ENCODE measurements at places on chromosomes 4 and X.

DNA sequence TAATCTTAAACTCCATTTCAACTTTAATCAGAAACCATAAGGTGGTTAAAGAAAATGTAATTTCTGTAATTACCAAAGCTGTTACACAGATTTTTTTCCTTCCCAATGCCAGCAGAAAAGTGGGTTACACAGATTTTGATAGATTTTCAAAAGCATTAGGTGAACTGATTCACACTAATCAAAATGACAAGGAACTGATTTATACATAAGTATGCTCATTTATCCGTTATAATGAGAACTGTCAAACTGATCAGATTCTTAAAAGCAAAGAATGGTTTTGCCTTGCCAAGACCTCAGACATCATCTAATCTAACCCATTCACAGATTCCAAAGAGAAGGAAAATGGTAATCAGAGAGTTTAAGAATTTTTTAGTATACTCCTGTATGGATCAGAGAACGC lies 5.2 kb downstream of the UGDH start:
- no peak for DNase-seq

- DNase-seq, result no peak
These were observed 910.4 kb downstream of the RAB28 start for GRCh38 chr4:12573716-12574115.

DNA sequence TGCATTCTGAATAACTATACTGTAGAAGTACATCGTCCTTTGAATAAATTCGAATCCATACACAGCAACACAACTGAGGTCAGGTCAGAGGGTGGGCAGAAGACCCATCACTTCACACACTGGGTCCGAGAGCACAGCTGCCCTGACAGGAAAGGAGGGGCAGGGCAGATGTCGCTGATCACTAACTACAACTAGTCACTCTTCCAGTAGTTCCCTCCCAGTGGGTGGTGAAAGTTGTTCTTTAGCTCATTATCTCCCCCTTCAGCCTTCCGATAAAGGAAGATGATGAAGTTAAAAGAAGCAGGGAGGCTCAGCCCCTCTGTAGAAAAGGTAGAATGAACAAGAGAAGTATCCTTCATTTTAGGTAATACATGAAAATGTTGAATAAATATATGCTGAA lies 278.9 kb downstream of the INPP4B start:
- no peak for DNase-seq

DNA sequence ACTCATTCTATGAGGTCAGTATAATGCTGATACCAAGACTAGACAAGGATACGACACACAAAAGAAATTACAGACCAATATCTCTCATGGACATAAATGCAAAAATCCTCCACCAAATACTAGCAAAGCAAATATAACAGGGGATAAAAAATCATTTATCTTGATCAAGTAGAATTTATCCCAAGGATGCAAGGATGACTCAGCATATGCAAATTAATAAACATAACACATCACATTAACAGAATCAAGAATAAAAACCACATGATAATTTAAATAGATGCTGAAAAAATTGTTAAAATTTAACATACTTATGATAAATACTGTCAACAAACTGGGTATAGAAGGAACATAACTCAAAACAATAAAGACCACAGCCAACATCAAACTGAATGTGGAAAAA lies 69.4 kb upstream of the GABRA2 start:
- DNase-seq, result no peak

- no peak for DNase-seq
These were observed 183.8 kb downstream of the FBXO8 start for GRCh38 chr4:174099712-174100111.

DNA sequence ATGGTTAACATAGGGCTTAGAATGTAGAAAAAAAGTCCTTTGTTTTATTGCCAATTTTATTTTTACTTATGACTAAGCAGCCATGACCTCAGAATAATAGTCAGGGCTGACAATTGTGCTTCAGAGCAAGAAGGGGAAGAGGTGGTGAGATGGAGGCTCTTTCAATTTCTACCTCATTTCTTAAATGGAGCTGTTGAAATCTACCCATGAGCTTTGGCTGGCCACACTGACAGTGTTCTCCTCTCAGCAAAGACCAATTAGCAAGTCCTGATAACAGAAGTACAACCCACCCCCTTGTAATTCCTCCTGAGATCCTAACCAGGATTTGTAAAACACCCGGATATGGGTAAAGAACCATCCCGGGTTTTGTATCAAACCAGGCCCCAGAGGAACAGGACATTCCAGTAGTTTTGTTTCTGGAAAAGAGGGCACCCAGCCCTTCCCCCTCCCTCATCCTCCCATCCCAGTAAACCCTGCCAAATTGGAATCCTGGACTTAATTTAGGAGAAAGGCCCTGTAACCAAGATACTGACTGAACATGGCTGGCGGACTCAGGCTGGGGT lies at the start of gene HEPH:
TSS of gene HEPH (plus strand) at position 399 of the 563 bp plus-strand sequence. CDS start 6,324 bp downstream, outside the sequence.
- DNase-seq, result peak; percentile 53

- peak; percentile 81 for DNase-seq
These were observed 108.3 kb downstream of the AFAP1 start for GRCh38 chr4:7831330-7831729.

DNA sequence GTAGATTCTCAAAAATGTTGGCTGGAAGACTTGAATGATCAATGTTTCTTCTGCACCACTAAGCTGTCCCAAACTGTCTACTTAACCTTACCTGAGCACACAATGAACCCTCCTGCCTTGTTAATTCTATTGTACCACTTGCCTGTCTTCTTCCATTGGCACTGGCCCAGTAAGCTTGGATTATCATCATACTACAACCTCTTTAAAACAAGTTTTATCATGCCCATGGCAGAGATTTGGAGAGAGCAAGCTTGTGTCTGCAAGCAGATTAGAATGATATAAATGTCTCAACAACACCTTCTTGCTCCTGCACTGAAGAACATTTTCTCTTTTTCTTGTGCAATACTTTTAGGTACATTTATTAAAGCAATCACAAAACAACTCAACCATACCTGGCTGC lies 74.0 kb upstream of the VMA21 start:
- DNase-seq, result no peak

DNA sequence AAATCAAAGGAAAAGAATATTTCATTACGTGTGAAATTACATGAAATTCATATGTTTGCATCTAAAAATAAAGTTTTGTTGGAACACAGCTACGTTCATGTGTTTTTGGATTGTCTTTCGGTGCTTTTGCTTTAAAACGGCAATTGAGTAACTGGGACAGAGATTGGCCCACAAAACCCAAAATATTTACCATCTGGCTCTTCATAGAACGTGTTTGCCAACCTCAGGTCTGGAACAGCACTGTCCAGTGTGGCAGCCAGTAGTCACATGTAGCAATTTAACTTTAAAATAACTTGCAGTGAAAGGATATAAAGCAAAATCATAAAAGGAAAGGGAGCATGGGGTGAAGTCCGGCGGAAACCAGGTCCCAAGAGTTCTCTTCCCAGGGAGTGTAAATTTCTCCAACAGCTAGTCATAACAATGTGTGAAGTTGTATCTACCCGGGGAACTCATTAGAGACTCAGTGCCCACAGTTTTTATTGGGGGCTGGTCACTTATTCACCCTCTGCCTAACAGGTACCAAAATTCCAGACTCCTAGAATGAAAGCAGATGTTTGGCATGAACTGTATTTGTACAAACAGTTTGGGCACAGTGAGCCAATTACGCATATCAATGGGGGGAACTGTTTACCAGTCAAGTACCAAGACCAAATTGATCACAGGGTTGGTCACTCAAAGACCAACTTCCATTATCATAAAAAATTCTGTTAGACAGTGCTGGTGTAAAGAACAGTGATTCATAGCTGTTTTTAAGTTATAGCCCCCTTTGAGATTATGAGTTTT lies 10.3 kb downstream of the OCIAD1 start:
- DNase-seq, result no peak

GRCh38 chrX:78595901-78596502 lies 63.1 kb downstream of the RTL3 start:
- no peak for DNase-seq

GRCh38 chr4:41750121-41750625 lies 1.6 kb upstream of the PHOX2B start:
- no peak for DNase-seq
